Stimulated activated CD4-positive, alpha-beta T cell treated with anti-CD3 and anti-CD28 coated beads, Interleukin-12 subunit alpha, Interleukin-12 subunit beta, amount 100 ng/mL, for 48 hours (primary cell): ENCODE measurements at places on chromosomes 7 and 10.

- no peak for DNase-seq
These were observed 197.2 kb downstream of the CRPPA start for GRCh38 chr7:16223963-16224707.

GRCh38 chr7:2632733-2633537, 1.1 kb downstream of the TTYH3 start:
- peak; percentile 39 for DNase-seq

- DNase-seq = no peak
These were observed 354.8 kb upstream of the CELF2 start for GRCh38 chr10:10662716-10663408.

- DNase-seq = no peak
These were observed 909.4 kb downstream of the GRID1 start for GRCh38 chr10:85457191-85457590.

GRCh38 chr7:11969643-11970042, 137.6 kb upstream of the THSD7A start:
- DNase-seq = no peak

DNA sequence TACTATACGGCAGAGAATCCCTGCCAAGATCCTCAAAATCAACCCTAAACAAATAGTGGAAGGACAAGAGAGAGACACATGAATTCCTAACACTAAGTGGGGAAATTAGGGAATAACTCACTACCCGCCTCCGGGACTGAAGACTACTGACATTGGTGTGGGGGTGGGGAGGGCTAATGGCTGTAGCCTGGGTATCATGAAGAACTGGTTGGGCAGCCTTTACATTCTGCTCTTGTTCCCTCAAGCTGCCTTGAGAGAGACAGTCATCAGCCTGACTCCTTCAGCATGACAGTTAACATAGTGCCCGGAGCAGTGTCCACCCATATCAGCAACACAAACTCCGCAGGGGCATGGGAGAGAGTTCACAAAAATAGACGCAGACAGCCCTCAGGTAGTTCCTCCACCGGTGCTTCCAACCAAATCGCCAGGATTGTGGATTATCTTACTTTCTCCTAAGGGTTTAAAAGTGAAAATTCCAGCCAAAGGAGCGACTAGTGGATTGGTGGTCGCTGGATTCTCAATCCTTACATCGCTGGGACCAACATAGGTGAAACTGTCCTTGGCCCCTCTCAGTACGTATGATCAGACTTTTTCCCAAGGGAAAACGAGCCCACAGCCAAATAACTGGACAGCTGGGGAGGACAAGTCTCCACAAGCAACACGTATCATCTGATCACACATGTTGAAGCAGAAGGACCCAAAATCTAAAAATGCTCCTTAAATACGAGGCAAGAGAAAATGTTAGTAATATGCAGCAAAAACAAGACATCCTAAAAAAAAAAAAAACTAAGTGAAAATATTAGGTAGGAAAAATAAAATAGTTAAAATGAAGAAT, 22.6 kb downstream of the TMEM254 start:
- DNase-seq = no peak

DNA sequence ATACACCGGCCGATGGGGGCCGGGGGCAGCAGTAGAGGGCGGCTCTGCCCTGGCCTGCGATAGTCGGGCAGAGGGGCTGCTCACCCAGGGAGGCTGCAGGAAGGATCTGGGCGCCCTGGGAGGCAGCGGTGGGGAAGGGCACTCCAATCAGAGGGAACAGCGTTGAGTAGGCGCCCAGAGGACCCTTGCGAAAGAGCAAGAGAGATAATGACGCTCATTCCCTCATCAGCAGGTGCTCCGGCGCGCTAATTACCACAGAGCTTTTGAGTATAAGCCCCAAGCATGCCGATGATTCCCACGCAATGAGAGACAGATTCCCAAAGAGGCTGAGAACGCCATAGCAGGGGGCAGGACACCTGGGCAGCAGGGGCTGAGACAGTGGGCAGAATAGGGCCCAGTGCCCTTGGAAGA, 215.3 kb downstream of the MAD1L1 start:
- DNase-seq = no peak

DNA sequence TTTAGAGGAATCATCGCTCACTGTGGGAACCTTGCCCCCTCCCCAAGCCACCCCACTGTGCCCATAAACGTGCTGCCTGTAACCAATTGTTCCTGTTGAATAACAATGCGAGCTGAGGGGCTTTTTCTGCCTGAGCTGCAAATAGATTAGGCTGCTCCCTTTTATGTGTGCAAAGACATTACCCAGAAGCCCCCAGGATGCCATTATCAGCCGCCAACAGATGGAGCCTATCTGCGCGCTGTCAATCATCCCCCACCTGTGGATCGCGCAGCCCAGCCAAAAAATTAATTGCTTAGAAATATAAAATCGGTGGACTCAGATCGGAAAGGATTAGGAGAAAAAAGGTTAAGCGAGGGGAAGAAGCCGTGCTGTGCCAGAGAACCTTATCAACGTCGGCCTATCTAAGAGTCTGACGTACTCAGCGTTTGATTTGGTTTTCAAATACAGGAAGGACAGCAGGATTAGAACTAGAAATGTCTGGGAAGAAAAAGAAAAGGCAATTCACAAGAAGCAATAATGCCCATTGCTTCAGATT, 167.3 kb upstream of the MYO3A start:
- DNase-seq = no peak

- no peak for DNase-seq
These were observed 1.3 kb upstream of the TRIM24 start for GRCh38 chr7:138458576-138459412.

- DNase-seq = no peak
These were observed 78.8 kb downstream of the SND1 start for GRCh38 chr7:127730658-127731276.

GRCh38 chr7:111796671-111797070, 234.4 kb upstream of the IMMP2L start:
- DNase-seq = no peak

DNA sequence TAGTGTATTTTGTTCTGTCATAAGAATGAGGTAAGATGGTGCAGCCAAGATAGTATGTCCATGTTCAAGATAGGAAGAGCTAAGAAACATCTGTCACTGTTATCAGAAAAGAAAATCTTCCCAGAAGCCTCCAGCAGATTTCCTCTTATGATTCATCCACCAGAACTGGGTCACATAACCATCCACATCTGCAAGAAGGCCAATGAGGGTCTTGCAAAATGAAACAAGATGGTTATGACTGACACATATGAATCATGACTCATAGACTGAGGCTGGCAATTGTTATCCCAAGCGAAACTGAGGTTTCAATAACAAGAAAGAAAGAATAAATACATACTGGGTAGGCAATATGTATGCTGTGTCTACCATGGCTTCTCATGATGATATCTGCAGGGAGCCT, 30.3 kb downstream of the CCNJ start:
- no peak for DNase-seq

DNA sequence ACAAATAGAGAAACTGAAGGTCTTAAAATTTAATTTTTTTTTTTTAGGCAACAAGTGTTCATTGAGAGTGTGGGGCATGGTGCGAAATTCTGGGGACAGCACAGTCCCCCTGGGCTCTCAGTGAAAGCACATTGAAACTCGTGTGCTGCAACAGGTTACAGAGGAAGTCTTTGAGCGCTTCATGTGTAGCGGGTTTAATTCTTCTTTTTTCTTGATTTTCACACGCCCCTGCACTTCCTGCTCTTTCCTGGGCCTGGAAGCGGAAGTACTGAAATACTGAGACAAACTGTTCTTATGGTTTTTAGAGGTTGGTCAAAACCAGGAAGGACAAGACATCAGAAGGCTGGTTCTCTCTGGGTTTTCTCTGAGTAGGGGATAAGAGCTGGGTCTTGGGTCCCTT, 203.5 kb downstream of the PTEN start:
- DNase-seq = no peak

DNA sequence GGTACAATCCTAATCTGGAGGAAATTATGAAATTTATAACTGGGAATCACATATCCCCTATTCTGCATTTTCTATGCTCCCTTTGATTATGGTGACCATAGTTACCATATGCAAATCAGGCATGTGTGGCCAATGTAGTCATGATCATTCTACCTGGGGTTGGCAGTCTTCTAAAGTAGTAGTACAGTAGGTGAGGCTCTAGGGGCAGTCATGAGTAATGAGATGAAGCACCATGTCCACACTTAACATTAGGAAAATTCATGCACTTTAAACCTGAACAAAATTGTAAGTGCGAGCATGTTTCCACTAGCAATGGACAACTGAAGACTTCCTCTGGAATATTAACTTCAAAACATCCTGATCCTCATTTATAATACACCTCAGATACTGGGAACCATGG, 545.9 kb downstream of the SUGCT start:
- no peak for DNase-seq

DNA sequence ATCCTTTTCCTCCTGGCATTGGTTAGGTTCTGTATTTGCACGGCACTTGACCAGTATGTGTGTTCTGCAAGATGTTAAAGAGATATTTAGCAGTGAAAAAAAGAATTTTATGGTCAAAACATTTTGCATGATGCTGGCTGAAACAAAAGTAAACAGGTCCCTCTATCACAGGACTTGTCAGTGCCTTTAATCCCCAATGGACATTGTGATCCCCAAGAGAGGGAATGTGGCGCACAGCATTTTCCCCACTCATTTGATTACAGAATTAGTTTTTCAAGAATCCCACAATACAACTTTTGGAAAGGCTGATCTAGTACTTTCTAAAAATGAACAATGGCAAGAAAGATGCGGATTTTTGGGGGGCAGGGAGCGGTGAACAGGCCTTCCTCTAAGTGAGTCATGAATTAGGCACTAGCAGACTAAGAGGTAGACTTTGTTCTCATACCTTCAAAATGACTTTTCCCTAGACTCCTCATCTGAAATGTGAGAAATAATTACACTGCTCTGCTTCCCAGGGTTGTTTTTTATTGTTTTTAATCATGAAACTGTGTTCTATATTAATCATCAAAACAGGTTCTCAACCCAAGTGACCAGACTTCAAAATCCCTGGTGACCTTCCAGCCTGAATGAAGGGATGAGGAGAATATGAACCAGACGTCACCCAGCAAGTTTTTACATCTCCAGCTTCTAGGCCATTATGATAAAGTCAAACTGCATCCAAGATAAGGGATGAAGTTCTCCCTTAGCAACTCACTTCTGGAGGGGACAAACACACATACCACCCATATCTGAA, 8.6 kb downstream of the FBXW4 start:
- no peak for DNase-seq

DNA sequence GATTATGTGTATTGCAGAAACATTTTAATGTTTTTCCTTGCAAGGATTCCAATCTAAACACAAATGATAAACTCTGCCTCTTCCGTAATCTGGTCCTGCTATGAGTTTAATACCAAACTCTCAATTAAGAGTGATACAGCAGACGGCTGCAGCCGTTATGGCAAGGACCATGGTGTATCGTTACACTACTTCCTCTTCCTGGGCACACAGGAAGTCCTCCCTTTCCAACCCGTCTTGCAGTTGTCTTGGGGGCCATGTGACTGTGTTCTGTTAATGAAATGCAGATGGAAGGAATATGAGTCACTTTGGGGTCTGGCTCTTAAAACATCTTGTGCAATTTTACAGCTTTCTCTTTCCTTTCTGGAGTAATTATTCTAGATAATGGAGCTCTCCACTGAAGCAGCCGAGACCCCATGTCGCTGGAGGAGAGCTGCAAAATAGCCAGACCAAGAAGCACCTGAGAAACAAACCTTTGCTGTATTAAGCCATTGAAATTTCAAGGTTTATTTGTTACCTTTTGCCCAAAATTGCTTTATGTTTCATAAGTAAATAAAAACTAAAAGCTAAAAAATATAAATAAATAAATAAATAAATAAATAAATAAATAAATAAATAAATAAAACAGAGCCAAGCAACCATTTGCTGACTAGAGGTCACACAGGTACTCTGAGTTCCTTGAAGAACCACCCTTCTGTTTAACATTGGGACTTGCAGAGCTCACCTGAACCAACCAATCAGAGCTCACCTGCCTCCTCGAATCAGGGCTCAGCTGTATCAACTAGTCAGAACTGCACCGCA, 74.7 kb downstream of the FRMPD2 start:
- no peak for DNase-seq

DNA sequence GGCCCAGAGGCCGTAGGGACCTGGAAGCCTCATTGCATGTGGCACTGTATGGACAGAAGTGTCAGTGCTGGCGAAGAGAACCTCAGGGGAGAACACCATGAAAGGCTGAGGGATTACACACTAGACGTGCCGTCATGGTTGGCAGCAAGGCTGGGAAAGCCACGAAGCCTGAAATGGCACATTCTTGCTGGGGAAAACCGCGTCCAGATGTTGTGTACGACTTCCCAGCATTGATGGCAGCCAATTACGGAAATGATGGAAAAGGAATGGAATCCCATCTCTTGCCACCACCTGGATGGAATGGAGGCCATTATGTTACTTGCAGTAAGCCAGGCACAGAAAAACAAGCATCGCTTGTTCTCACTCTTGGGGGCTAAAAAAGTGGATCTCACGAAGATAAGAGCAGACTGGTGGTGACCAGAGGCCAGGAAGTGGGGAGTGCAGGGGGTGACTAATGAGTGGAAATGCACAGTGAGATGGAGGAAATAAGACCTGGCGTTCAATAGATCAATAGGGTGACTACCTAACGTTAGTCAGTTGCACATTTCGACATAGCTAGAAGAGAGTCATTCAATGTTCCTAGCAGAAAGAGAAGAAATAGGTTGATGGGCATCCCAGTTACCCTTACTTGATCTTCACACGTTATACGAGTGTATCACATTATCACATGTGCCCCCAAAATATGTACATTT, 14.6 kb upstream of the PWWP2B start:
- DNase-seq = no peak

- no peak for DNase-seq
These were observed 147.6 kb upstream of the C7orf33 start for GRCh38 chr7:148442933-148443332.

DNA sequence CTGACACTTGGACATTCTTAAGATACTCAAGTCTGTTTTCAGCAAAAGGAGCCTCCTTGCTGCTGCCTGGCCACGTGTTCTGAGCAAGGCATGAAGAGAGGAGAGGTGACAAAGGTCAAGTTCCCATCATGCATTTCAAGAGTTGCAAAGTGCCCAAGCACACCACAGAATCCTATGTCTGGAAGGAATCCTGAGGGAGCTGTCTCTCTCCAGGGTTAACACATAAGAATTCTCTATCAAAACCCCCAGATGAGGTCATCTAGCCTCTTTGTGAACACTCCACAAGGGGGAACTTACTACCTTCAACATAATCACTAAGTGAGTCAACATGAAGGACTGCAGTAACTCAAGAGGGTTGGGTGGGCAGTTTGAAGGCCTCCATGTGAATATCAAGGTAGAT, 155.5 kb downstream of the RNF216 start:
- no peak for DNase-seq

GRCh38 chr7:35565927-35566326, 129.0 kb downstream of the HERPUD2 start:
- DNase-seq = no peak

DNA sequence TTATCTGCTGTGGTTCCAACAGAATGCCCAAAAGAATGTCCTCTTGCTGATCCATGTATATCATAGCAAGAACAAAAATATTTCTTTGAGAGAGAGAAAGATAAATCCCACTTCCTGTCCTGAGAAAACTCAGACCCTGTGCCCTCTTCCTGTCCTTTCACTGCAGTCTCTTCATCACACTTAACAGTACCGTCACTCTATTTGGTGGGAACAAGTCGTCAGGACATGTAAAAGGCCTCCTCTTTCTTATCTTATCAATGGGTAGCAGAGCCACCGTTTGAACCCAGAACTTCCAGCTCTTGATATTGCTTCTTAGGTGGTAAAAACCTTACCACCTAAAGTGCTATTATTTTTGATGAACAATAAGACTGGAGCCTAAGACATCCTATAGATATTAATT, 43.9 kb downstream of the CHRM2 start:
- no peak for DNase-seq
